ENCODE measurements at places on chromosomes 1 and 21.
A peak's percentile ranks its signal among the peaks of the same experiment; 100 is the strongest.

DNA sequence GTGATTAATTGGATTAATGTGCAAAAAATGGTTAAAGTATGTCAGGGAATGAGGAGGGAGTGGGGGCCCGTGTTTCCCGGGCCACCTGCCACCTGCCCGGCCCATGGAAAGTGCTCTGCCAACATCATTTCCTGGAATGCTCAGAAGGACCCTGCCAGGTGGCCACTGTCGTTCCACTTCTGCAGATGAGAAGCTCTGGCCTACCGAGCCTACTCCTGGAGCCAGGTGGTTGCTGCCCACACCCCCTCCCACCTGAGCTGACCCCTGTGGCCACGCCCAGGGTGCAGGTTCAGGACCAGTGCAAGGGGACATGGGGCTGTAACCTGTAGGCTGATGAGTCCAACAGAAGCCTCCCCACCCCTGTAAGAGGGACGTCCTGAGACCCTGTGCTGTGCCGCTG lies 99.7 kb downstream of the PRDM16 start:
- DNase-seq, result peak; percentile 79

GRCh38 chr1:199590708-199591107 lies 436.8 kb upstream of the NR5A2 start:
- peak; percentile 6 for DNase-seq

GRCh38 chr1:245677461-245678240 lies 522.9 kb downstream of the KIF26B start:
- peak; percentile 3 for DNase-seq

GRCh38 chr1:21896652-21897532 lies 40.2 kb downstream of the HSPG2 start:
- peak; percentile 63 for DNase-seq

GRCh38 chr1:189205863-189206262 lies 1271.8 kb downstream of the BRINP3 start:
- no peak for DNase-seq

GRCh38 chr1:168794057-168794456 lies 65.1 kb upstream of the DPT start:
- DNase-seq, result no peak

- DNase-seq, result no peak
These were observed 1.8 kb downstream of the ESPN start for GRCh38 chr1:6426277-6426971.

GRCh38 chr21:35508139-35508888 lies 459.2 kb upstream of the RUNX1 start:
- DNase-seq, result peak; percentile 43

DNA sequence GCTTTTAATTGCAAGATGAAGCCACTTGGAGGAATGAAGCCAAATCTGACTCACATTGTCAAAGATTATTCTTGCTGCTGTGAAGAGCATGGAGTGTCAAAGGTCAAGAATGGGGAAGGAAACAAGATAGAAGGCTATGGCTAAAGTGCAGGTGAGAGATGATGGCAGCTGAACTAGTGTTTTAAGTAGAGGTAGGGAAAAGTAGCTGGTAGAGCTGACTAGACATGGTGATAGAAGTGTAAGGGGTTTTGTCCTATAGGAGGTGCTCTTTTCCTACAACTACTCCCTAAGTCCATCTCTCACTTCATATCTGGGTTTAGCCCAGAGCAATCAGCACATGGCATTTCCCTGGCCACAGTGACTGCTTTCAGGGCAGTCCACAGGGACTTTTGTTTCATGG lies 11.8 kb downstream of the UBE2T start:
- DNase-seq, result no peak

DNA sequence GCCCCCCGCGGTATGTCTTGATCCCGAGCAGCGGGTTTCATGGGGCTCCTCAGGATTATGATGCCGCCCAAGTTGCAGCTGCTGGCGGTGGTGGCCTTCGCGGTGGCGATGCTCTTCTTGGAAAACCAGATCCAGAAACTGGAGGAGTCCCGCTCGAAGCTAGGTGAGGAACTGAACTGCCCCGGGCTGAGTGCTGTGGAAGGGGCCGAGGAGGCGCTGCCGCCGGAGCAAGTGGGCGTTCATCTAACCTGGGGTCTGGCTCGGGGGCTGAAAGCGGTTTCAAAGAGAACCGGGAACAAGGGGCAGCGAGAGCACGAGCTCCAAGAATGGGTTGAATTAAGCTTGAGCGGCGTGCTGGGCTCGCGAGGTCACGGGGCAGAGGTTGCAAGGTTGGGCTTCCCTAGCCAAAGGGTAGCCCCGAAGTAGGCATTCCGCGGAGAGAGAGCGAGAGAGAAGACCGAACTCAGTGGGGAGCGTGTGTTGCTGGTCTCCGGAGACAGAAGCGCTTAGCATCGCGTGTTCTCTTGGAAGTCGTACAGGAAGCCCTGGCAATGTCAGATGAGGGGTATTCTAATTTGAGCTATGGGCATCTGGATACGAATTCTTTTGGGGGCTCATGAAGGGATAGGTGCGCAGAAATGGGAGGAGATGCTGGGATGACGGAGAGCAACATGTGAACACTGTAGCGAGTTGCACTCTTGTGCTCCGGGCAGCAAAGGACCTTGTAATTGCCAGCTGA lies 732 bp downstream of the HS2ST1 start:
- DNase-seq, result peak; percentile 52

- DNase-seq, result no peak
These were observed 42.0 kb downstream of the IL23R start for GRCh38 chr1:67208217-67208616.

GRCh38 chr1:81155131-81155530 lies 645.6 kb upstream of the ADGRL2 start:
- no peak for DNase-seq

GRCh38 chr1:216944864-216945510 lies 221.8 kb upstream of the ESRRG start:
- no peak for DNase-seq

DNA sequence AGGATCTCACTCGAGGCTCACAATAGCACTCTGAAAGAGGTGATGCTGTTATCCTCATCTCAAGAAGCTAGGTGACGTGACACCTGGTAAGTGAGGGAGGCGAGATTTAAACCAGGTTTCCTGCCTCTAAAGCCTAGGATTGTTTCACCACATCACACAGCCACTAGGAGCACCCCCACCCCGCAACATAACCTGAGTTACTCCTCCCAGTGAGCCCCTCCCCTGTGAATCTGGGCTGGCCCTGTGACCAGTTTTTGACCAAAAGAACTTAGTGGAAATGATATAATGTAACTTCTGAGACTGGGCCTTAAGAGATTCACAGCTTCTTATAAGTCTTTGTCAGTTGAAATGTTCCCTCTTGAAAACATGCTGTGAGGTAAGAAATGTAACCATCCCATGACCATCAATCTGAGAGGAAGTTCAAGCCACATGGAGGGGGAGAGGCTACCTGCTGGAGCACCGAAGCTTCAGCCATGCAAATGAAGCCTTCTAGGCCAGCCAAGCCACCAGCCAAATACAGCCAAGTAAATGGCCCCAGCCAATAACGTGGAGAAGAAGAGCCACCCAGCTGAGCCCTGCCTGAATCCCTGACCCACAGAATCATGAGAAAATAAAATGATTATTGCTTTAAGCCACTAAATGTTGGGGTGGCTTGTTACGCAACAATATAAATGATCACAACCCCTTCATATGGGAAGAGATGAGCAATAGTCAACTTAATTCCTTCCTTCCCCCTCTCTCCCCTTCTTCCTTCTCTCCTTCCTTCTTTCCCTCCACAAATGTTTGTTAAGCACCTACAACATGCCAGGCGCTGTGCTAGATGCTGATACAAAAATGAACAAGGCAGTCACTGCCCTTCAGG lies 61.0 kb upstream of the FAM20B start:
- DNase-seq, result no peak

DNA sequence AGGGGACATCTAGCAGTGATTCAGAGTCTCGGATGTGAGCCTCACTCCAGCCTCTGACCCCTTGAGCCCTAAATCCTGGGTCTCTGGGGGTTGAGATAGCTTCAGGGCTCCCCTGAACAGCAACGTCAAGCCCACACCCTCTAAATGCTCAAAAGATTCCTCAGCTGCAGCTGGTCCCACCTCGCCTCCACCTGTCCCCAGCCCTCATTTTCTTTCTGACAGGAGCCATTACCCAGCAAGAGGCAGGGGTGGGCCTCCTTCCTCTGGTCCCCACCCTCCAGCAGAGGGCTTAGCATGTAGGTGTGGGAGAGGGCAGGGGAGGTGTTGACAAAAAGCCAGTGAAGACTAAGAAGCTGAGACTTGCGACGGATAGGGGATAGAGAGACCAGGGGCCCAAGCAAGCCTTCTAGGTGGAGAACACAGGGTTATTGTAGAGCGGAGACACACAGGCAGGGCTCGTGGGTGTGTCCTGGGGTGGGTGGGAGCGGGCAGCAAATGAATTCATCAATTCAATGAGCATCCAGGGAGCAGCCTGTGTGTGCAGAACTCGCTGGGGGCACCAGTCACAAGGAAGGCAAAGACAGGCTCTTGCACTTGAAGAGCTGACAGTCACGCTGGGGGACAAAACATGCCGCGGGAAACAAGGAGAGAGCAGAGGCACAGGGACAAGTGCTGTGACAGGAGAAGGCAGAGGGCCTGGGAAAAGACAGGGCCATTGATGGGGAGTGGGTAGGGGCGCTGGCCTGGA lies 48.9 kb upstream of the GOLT1A start:
- DNase-seq, result no peak

- DNase-seq, result peak; percentile 31
These were observed 330.9 kb downstream of the S1PR1 start for GRCh38 chr1:101567582-101568189.

GRCh38 chr1:14128096-14128495 lies 428.1 kb downstream of the PRDM2 start:
- DNase-seq, result no peak

GRCh38 chr1:169012416-169012815 lies 94.1 kb upstream of the ATP1B1 start:
- no peak for DNase-seq

DNA sequence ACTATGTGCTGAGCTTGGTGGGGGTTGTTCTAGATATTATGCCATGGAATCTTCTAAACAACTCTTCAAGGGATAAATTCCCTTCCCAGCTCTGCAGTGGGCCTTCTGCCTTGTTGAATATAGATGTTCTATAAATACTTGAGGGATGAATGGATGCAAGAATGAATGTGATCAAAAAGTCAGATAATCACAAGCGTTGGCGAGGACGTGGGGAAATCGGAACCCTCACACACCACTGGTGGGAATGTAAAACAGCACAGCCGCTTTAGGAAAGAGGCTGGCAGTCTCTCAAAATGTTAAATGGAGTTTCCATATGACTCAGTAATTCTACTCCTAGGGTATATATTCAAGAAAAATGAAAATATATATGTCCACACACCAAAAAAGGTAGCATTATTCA lies 19.0 kb downstream of the SDC3 start:
- DNase-seq, result no peak

GRCh38 chr1:210024996-210025395 lies 87.0 kb downstream of the SYT14 start:
- DNase-seq, result no peak

GRCh38 chr21:39296891-39297290 lies 16.5 kb downstream of the BRWD1 start:
- no peak for DNase-seq

DNA sequence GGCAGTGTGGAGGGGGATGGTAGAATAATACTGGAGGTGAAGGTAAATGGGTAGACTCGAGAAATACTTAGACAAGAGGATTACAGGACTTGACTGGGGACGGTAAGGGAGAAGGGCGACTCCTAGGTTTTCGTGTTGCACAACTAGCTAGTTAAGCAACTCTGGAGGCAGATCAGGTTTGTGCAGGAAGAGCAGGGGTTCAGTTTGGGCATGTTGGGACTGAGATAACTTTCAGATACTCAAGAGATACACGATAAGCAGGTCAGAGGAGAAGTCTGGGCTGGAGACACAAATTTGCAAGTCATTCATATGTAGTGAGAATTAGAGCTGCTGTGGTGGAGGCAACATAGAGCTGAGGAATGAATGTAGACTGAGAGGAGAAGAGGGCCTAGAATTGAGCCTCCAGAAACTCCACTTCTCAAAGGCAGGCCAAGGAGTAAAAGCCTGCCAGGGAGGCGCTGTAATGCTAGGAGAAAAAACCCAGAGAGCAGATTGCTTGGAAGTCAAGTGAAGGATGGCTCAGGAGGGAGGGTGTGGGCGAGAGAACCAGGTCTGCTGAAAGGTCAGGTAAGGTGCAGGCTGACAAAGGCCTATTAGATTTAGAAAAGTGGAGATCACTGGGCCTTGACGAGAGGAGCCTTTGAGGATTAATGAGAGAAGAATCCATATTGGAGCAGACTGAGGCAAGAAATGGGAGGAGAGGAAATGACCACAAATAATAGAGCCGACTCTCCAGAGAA lies 20.8 kb downstream of the MAB21L3 start:
- no peak for DNase-seq

GRCh38 chr1:61869691-61870109 lies 127.4 kb downstream of the PATJ start:
- no peak for DNase-seq

DNA sequence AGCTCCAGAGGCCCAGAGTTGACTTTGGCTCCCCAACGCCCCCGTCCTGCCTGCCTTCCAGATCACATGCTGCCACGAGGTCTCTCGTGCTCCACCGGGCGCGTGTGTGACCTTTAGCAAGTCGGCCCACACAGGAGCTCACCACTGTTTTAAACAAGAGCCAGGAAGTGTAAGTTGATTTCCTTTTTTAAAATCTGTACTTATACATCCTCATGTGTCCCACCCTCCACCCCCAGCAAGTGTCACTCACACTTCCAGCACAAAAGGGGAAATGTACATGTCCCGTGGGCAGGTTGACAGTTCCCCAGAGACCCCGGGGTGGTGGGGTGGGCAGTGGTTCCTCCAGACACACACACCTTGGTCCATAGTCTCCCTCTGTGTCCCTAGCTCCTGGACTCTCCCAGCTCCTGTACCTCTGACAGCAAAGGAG lies 84.4 kb downstream of the STUM start:
- DNase-seq, result no peak

DNA sequence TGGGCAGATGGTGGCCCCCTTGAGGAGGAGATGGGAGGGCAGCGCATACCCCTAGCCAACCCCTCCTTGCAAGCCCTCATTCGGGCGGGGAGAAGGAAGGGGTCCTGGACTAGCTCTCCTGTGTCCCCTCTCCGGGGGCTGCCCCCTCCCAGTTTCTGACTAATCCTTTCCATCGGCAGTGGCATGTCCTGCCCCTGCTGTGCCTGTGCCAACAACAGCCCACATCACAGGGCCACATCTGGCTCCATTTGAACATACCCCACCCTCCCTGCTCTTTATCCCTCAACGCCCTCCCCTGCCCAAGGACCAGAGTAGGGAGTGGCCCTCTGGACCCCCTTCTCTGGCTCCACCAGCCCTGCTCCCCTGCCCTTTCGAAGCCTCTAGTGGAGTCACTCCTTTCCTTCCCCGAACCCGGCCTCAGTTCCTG lies 11.0 kb upstream of the LMNA start:
- DNase-seq, result no peak

- no peak for DNase-seq
These were observed 109.4 kb downstream of the RGS2 start for GRCh38 chr1:192918259-192918658.
